ENCODE measurements at places on chromosomes 1 and 21. TPM values are rescaled to one million over a fixed set of nuclear protein-coding genes. Genes with fewer than 3 reads are reported as not detected.

Gene LCE1B
- not detected for total RNA-seq

Gene MTF1
- 2.3 TPM for total RNA-seq

Gene G0S2
- 26.1 TPM for total RNA-seq

Gene BGLAP
- 1.2 TPM for total RNA-seq

Gene OVAAL
- total RNA-seq, result not detected

Gene RHD
- not detected for total RNA-seq

Gene ST6GALNAC5
- 5.3 TPM for total RNA-seq

Gene ATP6V1G3
- not detected for total RNA-seq

Gene CCDC185
- total RNA-seq, result not detected

Gene LGR6
- total RNA-seq, result not detected

Gene TCHHL1
- not detected for total RNA-seq

Gene TMEM35B
- total RNA-seq, result 62.1 TPM

Gene MTMR11
- total RNA-seq, result 9.5 TPM

Gene C1QTNF12
- 0.88 TPM for total RNA-seq

Gene KLHDC9
- total RNA-seq, result 0.96 TPM

Gene SLC30A2
- not detected for total RNA-seq

Gene HTR6
- total RNA-seq, result not detected

Gene SDC3
- total RNA-seq, result 35.6 TPM

Gene PRMT2
- 38.0 TPM for total RNA-seq

Gene COL6A1
- 1,740 TPM for total RNA-seq

Gene CBS
- 66.5 TPM for total RNA-seq

Gene CFAP298
- total RNA-seq, result 21.8 TPM

Gene GNB1
- 180 TPM for total RNA-seq

Gene TMPRSS15
- total RNA-seq, result not detected

Gene DIPK1A
- total RNA-seq, result 9.6 TPM

Gene PODN
- total RNA-seq, result 0.39 TPM

Gene GPR52
- not detected for total RNA-seq

Gene AVPR1B
- total RNA-seq, result not detected

Gene KLHDC8A
- total RNA-seq, result 0.08 TPM

Gene CFHR3
- not detected for total RNA-seq

Gene MROH9
- not detected for total RNA-seq

Gene SPRR2E
- total RNA-seq, result not detected

Gene RCC2
- 45.0 TPM for total RNA-seq

Gene CD84
- not detected for total RNA-seq

Gene RHBDL2
- total RNA-seq, result 0.26 TPM

Gene UROD
- total RNA-seq, result 92.5 TPM

Gene TMEM52
- total RNA-seq, result 0.65 TPM

Gene PLPP3
- 283 TPM for total RNA-seq

Gene RNF207
- total RNA-seq, result 23.4 TPM

Gene C8B
- total RNA-seq, result not detected

Gene CSF3R
- under 0.01 TPM for total RNA-seq

Gene PRAMEF18
- total RNA-seq, result not detected

Gene HRNR
- total RNA-seq, result not detected

Gene F5
- not detected for total RNA-seq

Gene PCAT6
- 0.65 TPM for total RNA-seq

Gene IGSF9
- total RNA-seq, result 0.13 TPM

Gene CTTNBP2NL
- 15.4 TPM for total RNA-seq

All from epithelial cell of alveolus of lung (primary cell).